ENCODE measurements at places on chromosomes 2 and 18. TPM values are rescaled to one million over a fixed set of nuclear protein-coding genes. Genes with fewer than 3 reads are reported as not detected.

REG3G gene
- total RNA-seq, result not detected

CREB1 gene
- total RNA-seq, result 111 TPM

C1D gene
- 28.3 TPM for total RNA-seq

CELF4 gene
- total RNA-seq, result not detected

ALLC gene
- total RNA-seq, result not detected

C2orf15 gene
- 0.29 TPM for total RNA-seq

EVA1A gene
- not detected for total RNA-seq

CAPN14 gene
- total RNA-seq, result 0.20 TPM

OTOS gene
- not detected for total RNA-seq

LYG1 gene
- 1.5 TPM for total RNA-seq

INHA gene
- not detected for total RNA-seq

CYP27A1 gene
- 0.39 TPM for total RNA-seq

CCBE1 gene
- 0.02 TPM for total RNA-seq

ABCB11 gene
- total RNA-seq, result not detected

RAB12 gene
- 19.2 TPM for total RNA-seq

GBX2 gene
- not detected for total RNA-seq

MYL1 gene
- total RNA-seq, result not detected

FSHR gene
- not detected for total RNA-seq

SNRNP200 gene
- 196 TPM for total RNA-seq

ARHGEF4 gene
- total RNA-seq, result 0.05 TPM

TUBA4B gene
- total RNA-seq, result not detected

ZC3H6 gene
- 3.3 TPM for total RNA-seq

REG1B gene
- not detected for total RNA-seq

LYG2 gene
- total RNA-seq, result not detected

TAF4B gene
- 17.0 TPM for total RNA-seq

TMEM163 gene
- total RNA-seq, result 0.21 TPM

CIB4 gene
- not detected for total RNA-seq

DPYSL5 gene
- total RNA-seq, result not detected

COL4A4 gene
- not detected for total RNA-seq

SERTAD2 gene
- total RNA-seq, result 27.3 TPM

MRO gene
- total RNA-seq, result not detected

C2orf80 gene
- not detected for total RNA-seq

DCAF17 gene
- total RNA-seq, result 24.9 TPM

ZNF892 gene
- total RNA-seq, result 5.9 TPM

IL1R2 gene
- 1.1 TPM for total RNA-seq

BOLL gene
- 0.51 TPM for total RNA-seq

NABP1 gene
- total RNA-seq, result 51.0 TPM

TNFAIP6 gene
- total RNA-seq, result not detected

CPLX4 gene
- not detected for total RNA-seq

COL3A1 gene
- total RNA-seq, result 0.13 TPM

ADD2 gene
- total RNA-seq, result 6.9 TPM
